ENCODE measurements at places on chromosomes 6 and 20. TPM values are rescaled to one million over a fixed set of nuclear protein-coding genes. Genes with fewer than 3 reads are reported as not detected.
A peak's percentile ranks its signal among the peaks of the same experiment; 100 is the strongest.

- no peak for DNase-seq
Observed at GRCh38 chr6:26268659-26269402, 96.2 kb upstream of the BTN3A2 start.

- peak; percentile 11 for DNase-seq
Observed at GRCh38 chr6:170212956-170213636, 77.8 kb downstream of the DLL1 start.

DNA sequence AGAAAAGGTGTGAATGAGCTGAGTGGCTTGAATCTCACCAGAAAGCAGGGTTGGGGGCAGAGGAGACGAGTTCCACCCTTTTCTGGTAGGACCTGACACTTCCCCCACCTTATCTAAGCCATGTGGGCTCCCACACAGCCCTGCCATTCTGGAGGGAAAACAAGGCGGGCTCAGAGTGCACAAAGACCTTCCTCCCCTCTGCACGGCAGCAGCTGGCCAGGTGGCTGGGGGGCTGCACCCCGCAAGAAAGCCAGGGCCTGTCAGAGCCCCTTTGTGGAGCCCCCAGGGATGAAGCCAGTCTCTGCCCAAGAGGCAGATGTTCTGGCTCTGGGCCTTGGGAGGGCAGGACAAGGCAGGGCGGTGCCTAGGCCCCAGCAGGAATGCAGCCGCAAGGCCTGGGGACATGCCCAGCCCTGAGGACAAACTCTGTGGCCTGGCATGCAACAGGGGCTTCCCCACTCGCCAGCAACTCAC is 48.4 kb upstream of the DSN1 start:
- DNase-seq = no peak

GRCh38 chr6:29647927-29648642 is 8.8 kb upstream of the MOG start:
- DNase-seq = no peak

STMND1 gene
- not detected for total RNA-seq

KIFC1 gene
- total RNA-seq = 0.59 TPM

All from right atrium auricular region (tissue), 2 donors.